OCI-LY7 (cell line): ENCODE measurements at places on chromosomes 5 and 9.
A peak's percentile ranks its signal among the peaks of the same experiment; 100 is the strongest.

DNA sequence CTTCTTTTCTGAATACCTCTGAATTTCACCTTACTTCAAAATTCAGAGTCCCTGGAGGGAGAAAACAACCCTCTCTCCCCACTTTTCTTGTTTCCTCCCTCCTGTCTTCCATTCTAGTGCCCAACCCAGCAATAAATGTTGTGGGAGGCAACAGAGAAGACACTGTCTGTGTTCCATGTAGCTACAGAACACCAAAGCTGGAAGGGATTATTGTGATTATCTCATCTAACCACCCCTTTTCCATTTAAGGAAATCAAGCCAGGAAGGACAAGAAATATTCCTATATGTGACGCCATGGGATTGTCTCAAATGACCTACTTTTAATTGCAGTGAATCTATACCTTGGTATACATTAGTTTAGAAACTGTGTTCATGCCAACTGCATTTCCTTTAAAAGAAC lies 476.6 kb upstream of the TNC start:
- DNase-seq = no peak

DNA sequence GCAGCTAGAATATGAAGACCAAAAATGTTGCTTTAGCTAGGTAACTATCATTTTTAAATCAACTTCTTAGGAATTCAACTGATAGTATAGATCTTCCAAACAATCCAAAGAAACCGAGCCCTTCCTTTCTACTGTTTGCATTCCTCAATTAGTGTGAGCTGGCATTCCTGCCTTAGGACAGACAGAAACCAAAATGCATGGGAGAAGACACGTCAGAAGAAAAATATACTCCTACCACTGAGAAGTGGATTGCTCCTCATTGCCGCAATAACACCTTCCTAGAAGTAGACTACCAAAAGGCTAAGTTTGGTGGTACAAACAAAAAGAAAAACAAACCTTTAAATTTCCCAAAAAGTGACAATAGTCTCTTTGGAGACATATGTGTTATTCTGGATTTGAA lies 440.0 kb downstream of the SEMA5A start:
- no peak for DNase-seq

DNA sequence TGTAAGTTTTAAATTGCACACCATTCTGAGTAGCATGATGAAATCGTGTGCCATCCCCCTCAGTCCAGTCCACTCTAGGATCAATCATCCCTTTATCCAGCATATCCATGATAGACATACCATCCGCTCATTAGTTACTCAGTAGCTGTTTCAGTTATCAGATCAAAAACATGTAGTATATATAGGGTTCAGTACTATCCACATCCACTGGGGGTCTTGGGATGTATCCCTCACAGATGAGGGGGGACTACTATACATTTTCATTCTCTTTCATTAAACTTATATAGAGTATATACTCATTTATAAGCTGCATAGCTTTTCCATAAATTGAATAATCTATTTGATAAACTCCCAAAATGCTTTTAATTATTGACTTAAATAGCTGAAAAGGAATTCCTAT lies 67.6 kb downstream of the MEIKIN start:
- DNase-seq = no peak

DNA sequence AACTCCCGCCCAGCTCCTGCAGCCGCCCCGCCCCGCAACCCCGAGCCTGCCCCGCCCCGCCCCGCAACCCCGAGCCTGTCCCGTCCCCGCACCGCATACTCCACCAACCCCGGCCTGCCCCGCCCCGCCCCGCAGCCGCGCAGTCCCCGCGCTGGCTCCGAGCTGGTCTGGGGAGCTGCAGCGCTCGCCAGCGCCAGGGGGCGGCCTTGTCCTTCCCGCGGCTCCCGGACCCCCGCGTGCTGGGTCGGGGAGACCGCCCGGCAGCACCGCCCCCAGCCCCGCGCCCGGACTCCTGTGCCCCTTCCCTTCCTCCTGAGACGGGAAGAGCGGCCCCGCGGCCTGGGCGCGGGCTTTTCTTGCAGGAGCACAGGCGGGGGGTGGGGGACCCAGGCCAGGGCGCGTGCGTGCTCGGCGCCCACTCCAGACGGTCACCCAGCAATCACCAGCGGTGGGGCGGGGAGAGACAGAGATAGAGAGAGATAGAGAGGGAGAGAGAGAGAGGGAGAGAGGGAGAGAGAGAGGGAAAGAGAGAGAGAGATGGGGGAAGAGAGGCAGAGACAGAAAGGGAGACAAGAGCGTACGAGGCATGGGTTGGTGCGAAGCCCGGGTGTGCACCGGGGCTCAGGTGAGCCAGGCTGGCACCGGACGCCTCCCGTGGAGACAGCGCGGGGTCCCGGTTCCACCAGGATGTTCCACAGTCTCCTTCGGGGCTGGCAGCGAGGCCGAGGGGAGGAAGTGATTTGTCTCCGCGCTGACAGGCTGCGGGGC lies 14.7 kb upstream of the TMEM250 start:
- no peak for DNase-seq

- peak; percentile 43 for DNase-seq
Observed at GRCh38 chr9:37284636-37285035, 137.9 kb upstream of the GRHPR start.

DNA sequence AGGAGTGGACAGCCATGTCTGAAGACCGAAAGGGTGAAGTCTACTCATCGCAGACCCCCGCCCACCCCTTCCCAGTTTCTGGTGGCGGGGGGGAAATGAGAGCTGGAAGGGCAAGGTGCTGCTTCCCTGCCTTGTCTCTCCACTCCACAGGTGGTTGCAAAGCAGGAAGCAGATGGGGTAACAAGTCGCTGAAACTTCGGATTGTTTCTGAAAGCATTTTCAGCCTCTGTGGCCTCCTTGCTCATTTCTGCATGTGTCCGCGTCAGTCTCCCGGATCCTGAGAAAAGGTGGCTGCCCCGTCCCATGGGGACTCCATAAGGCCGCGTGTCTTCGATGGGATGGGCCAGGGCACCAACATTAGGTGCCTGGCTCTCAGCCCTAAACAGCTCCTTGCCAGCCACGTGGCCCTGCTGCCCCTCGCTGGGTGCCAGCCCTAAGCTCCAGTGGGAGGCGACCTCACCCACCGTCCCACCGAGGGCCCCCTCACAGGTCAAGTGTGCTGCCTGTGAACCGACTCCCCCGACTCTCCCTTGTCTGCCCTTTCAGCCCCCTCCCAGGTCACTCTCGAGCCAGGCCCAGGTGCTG lies 971 bp downstream of the PHYKPL start:
- DNase-seq = no peak

DNA sequence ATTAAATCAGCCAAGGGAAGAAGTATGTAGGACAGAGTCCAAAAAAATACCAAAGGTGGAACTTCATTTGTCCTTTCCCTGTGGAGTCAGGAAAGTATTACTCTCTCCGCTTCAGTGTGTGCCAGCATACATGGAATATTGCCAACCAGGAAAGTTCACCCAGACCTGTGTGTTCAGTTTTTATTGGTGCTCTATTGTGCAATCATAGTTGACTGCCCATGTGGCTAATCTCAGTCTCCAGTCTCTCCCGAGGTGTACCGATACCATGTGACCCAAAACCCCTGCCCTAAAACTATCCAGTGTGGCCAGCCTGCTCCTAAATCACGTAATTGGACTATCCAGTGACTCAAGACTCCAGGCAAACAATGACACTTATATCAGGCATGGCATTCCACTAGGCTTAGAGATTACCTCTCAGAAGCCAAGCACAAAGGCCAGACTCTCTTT lies 38.8 kb downstream of the NFX1 start:
- DNase-seq = no peak

DNA sequence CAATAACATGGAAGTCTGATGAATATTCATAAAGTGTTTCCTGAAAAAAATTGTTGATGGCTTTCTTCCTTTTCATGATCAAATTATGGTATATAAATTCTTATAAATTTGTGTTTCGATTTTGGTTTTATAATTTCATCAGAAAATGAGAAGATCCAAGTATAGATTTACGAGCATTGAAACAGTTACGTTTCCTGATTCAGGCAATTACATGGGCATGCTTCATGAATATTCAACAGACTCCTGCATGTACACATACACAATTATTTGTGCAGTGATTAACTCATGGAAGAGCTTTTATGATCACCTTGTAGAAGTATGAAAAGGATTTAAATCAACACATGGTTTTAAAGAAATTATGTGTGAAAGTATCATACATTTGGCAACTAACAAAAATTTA lies 136.7 kb downstream of the MPDZ start:
- no peak for DNase-seq

DNA sequence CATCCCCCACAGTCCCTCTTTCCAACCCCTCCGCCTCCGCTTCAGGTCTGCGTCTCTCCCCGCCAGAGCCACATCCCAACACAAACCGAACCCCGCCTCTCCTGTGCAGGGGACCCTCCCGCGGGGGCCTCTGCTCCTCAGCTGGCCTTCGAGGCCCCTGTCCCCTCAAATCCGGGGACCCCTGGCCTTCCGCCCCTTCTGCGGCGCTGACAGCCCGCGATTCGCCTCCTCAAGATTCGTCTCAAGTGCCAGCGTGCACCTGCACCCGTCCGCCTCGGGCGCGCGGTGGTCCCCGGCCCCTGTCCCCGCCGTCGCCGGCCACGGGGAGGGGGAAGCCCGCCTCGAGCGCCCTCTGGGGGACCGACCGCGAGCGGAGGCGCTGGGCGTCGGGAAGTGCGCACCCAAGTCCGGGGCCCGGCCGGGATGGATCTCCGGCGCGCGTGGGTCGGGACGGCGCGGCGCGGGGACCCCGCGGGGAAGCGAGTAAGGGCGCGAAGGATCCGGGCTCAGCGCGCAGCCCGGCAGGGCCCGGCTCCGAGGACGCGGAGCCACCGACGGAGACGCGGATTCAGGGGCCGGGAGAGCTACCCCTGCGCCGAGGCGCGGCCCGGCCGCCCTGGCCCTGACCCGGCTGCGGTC lies 623 bp downstream of the FLT4 start:
- DNase-seq = no peak

DNA sequence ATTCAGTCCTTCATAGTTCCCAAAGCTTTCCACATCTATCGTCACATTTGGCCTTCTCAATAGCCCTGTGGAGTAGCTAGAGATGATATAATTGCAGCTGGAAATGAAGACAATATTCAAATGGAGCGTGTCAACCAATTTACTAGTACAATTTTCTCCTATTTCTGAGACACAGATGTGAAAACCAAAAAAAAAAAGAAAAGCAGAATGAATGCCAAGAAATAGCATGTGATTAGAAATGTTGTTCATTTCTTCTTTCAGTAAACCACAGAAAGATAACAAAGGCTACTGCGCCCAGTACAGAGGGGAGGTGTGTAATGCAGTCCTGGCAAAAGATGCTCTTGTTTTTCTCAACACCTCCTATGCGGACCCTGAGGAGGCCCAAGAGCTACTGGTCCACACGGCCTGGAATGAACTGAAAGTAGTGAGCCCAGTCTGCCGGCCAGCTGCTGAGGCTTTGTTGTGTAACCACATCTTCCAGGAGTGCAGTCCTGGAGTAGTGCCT lies 99.0 kb downstream of the MUSK start:
- no peak for DNase-seq

GRCh38 chr5:94021246-94021645 lies 279.8 kb upstream of the POU5F2 start:
- no peak for DNase-seq

GRCh38 chr9:98520221-98520960 lies 188.3 kb downstream of the GABBR2 start:
- no peak for DNase-seq

DNA sequence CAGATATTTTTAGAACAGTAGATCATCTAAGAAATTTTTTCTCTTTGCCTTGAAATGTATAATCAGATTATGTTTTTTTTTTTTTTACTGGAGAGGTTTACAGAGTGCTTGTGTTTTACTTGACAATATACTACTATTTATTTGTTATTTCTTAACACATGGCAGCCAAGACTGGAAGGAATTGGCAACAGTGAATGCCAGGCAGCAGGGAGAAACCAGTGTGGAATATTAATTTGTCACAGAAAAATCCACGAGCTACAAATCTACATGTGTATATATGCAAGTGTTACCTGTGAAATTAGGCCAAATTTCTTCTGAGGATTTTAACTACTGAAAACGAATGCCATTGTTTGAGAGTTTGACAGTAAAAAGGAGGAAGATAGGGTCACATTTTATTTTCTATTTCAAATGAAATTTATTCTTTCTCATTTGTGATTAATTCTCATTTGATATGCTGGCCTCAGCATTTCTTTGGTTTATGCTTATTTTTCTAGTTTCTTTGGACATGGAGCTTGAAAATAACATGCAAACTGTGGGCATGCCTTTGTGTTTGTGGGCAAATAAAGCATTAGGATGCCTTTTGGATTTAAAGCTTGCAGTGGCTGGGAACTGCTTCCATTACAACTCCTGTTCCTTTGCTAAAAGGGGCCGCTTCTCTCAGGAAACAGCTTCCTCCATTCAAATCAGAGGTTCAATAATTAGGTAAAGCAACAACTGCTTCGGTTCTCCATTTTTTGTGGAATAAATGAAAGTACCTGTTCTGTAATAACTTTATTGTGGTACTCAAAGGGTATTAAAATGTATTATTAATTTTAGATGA lies 39.0 kb upstream of the ZFYVE16 start:
- no peak for DNase-seq

DNA sequence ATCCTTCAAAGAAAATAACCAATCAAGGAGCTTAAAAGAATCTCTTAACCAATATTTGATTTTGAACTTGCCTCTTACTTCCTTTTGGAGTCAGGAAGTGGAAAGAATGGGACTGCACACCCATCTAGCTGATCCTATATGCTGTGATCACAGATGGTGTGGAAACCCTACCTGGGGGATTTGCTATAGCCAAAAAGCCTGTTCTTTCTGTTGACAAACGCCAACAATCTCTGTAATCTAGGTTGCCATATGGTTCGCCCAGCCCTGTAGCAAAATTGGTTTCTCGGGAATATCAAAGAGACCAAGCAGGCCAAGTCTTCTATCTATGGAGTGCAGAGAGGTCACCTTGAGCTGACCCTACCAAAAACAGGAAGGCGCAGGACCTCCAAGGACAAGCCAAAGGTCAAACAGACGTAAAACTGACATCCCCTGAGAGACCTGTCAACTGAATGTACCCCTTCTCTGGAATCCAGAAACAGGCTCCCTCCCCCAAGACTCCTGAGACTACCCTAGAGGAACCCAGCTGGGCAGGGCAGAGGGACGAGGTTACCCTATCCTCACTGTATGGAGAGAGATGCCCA lies 19.4 kb downstream of the NRG2 start:
- no peak for DNase-seq

DNA sequence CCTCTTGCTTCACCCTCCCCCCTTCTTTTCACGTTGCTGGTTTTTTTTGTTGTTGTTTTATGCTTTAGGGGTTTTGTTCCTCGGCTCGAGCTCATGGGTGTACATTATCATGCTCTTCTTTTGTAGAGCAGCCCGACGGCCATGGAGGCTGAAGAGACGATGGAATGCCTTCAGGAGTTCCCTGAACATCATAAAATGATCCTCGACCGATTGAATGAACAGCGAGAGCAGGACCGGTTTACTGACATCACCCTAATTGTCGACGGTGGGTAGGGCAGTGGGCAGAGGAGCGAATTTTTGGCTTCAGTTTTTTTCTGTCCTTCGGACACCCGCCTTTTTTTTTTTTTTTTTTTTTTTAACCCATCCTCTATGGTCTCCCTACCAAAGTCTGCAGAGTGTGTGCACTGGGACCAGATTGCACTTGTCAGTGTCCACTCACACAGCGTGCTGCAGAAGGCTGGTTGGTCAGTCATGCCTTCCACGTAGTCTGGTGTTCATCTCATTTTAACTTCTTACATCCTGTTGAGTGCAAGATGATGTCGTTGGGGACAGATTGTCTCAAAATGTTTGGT lies 1.3 kb downstream of the ZNF131 start:
- peak; percentile 35 for DNase-seq
